SJSA1 (cell line): ENCODE measurements at places on chromosomes 5 and 9. TPM values are rescaled to one million over a fixed set of nuclear protein-coding genes. Genes with fewer than 3 reads are reported as not detected.

Gene GPR151
- total RNA-seq: not detected in 2 replicates

Gene PCDHB16
- total RNA-seq: 11.9 and 16.3 TPM in 2 replicates

Gene PPIC
- 131 and 133 TPM in 2 replicates for total RNA-seq

Gene AK3
- total RNA-seq: 46.6 and 47.2 TPM in 2 replicates

Gene ADAMTS13
- 0.24 and 0.88 TPM in 2 replicates for total RNA-seq

Gene CMYA5
- total RNA-seq: 0.05 and 0.06 TPM in 2 replicates

Gene PKD2L2
- not detected in 2 replicates for total RNA-seq

Gene UBLCP1
- 87.0 and 93.9 TPM in 2 replicates for total RNA-seq

Gene C9orf153
- 0.39 TPM in 1 of 2 replicates, not detected in the other for total RNA-seq
